ENCODE measurements at places on chromosomes 13 and 19.

DNA sequence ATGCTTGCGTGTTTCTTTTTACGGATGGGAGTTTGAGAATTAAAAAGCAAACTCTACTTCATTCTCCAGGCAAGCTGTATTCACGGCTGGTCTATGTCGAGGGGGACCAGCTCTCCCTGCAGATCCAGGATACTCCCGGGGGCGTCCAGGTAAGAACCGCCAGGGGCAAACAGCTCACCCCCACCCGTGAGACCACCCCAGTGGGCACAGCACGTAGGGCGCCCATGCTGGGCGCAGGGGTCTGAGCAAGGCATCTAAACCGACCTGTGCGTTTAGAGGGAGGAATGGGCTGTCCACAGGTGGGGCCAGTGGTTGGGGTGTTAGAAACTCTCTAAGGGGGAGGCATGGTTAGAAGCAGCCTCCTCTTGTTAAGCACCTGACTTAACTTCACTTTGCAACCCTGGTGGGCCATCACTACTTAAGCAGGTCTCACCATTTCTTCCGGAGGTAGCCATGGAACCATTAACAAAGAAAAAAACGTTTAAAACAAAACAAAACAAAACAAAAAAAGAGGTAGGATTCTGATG, 1.0 kb downstream of the RASL11A start:
- no peak for DNase-seq

GRCh38 chr13:77417897-77418296, 91.0 kb upstream of the MYCBP2 start:
- DNase-seq: no peak

DNA sequence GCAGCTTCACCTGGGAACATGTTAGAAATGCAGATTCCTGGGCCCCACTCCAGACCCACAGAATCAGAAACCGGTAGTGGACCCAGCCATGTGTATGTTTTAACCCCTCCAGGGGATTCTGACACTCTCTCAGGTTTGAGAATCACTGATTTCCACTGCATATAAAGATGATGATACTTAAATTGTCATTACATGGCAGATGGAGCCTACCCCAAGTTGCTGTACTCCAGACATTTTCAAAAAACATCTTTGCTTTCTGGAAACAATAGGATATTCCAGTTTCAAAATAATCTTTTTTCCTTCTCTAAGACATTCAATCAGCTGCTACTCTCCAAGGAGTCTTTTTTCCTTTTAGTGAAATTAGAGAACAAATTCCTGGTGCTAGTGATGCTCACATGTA, 48.6 kb upstream of the RGCC start:
- no peak for DNase-seq

- peak; percentile 57 for DNase-seq
Observed at GRCh38 chr13:76825430-76825829, 60.8 kb downstream of the KCTD12 start.

DNA sequence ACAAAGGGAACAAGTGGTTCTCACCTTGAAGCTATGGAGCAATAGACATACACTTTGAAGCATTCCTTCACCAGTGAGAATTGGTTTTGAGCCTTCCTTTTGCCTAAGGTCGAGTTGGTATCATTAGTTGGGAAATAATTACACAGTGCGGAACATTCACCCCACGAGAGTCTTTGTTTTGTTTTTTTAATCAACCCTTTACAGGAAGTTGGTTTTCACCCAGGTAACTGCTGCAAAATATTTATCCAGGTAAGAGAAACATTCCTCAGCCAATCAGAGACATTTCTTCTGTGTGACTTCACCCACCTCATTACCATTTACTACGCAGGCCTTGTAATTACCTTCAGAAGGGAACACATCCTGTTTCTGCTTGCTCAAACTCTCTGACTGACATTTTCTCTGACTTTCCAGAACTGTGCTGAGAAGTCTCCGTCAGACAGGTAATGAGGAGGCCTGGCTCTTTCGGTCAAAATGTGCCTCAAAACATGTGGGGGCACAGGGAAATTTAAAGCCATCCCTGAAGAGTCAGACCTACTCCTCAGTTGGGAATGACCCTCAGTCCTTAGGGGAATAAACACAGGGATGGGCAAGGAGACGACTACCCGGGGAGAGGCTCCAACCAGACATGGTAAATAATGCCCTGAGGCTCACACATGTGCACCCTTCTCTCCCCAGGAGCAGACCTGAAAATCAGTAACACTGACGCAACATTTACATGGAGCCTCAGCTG, 22.7 kb upstream of the SERP2 start:
- no peak for DNase-seq

GRCh38 chr13:65940720-65941119, 1289.4 kb downstream of the PCDH9 start:
- no peak for DNase-seq

DNA sequence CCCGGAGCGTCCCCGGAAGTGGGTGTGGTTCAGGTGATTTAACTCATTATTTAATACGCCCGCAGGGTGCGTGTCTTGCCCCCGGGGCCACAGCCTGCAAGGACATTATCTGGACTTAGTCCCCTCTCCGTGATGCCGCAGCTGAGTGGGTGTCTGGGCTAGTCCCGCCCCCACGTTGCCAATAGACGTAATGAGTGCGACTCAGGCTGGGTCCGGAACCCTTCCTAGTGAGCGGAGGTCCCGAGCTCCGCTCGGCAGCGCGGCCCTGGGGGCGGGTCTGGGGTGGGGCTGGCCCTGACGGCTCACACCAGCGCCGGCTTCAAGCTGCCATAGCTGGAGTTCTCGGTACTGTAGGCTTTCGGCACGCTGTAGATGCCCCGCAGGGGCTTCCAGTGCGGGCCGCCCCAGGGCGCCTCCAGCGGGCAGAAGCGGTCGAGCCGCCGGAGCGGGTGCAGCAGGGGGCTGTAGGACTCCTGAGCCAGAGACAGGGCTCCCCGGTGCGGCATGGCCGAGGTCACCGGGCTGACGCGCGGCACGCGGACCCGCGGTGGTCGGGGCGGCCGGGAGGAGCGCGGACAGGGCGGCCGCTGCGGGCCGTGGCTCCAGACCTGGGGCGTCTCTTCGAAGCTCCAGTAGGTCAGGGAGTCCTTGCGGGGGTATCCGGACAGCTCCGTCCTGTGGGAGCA, 918 bp upstream of the LHB start:
- DNase-seq: peak; percentile 30

DNA sequence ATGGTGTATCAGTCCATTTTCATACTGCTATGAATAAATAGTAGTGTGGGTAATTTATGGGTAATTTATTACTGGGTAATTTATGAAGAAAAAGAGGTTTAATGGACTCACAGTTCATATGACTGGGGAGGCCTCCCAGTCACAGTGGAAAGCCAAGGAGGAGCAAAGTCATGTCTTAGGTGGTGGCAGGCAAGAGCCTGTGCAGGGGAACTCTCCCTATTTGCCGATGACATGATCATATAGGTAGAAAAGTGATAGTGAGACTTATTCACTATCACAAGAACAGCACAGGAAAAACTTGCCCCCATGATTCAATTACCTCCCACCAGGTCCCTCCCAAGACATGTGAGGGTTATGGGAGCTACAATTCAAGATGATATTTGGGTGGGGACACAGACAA, 1137.7 kb downstream of the UQCRFS1 start:
- DNase-seq: no peak

GRCh38 chr13:79695754-79696153, 214.8 kb downstream of the NDFIP2 start:
- no peak for DNase-seq

DNA sequence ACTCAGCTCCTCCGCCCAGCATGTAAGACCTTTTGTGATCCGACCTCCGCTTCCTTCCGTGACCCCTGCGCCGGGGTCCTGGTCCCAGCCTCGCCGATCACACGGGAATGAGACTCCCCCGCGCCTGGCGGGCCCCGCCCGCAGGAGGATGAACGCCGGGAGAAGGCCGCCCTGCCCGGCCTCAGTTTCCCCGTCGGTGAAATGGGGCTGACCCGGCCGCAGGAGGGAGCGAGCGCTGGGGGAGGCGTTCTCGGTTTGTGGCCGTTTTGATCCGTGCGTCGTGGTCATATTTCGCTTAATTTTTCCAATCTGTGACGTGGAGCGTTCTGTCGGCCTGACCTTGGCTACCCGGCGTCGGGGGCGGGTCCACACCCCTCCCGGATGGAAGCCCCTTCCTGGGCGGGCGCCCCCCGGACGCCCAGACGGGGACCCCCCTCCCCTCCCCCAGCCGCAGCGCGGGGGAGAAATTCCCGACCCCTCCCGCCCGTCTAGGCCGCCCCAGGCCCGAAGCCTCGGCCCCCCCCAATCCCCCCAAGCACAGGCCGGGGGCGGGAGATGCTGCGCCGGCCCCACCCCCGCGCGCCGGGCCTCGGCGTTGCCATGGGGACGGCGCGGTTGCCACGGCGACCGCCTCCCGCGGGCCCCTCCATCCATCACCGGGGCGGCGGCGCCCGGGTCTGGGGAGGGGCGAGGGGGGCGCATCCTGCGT, 11.1 kb downstream of the PALM start:
- no peak for DNase-seq

- peak; percentile 77 for DNase-seq
Observed at GRCh38 chr19:12766051-12766521, 9.3 kb downstream of the HOOK2 start.

- no peak for DNase-seq
Observed at GRCh38 chr19:30135093-30135757, 193.2 kb downstream of the URI1 start.

- DNase-seq: peak; percentile 57
Observed at GRCh38 chr19:44653977-44654774, 10.5 kb downstream of the PVR start.

All from fibroblast of the aortic adventitia (primary cell).